Cardiac fibroblast (primary cell): ENCODE measurements at places on chromosomes 3 and 15.

DNA sequence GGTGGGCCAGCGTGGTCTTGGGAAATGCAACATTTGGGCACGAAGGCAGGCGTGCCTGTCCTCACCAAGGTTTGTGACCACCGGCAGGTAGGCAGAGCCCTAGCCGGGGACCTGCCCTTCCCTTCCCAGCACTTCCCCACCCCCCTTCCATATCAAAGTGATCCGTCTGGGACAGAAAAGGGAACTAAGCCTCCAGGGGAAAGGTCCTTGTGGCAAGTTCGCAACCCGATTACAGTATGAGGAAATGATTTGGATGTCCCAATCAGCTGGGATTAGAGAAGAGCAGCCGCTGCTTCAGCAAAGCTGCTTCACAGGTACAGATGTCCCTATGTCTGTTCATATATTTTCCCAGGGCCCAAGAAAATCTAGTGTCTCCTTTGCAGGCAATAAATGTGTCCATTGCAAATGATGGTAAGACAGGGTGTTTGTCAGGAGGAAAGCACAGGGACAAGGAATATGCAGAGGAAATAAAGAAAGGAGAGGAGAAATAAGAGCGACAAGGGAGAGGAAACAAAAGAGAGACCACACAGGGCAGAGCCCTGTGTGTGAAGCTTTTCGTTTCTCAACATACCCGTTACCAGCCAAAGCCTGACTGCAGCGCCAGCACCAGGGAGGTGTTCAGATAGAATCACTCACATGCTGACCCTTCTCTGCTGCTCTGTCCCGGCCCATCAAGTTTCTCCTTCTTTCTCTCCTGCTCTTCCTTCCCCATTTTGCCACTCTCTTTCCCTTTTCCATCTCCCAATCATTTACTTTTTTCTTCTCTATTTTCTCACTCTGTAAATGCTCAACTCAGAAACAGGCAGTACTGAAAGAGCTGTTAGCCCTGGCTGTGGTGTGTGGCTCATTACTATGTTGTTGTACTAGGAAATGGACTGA lies 17.4 kb upstream of the SECISBP2L start:
- DNase-seq = no peak

- DNase-seq = peak; percentile 61
Observed at GRCh38 chr3:172034786-172035685, 4.3 kb upstream of the FNDC3B start.

- peak; percentile 100 for DNase-seq
Observed at GRCh38 chr15:60758961-60759729, 280.2 kb upstream of the ICE2 start.

DNA sequence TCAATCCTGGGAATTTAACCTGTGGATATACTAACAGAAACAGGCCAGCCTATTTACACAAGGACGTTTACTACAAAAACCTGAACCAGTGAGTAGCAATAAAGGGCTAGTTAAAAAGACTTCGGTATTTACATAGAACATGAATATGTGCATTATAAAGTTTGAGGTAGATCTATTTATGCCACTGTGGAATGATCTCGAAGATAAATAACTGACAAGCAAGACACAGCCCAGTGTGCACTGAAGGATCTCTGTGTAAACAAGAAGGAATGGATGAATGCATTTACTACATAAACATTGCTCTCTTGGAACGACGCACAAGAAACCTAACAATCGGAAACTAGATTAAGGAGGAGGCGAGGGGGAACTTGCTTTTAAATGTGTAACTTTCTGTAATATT lies 132.0 kb upstream of the NSMCE3 start:
- DNase-seq = no peak

GRCh38 chr3:63043631-63044030 lies 168.4 kb upstream of the CADPS start:
- no peak for DNase-seq

GRCh38 chr3:11568503-11569155 lies 75.1 kb downstream of the VGLL4 start:
- peak; percentile 97 for DNase-seq

GRCh38 chr3:170354760-170355159 lies 2.8 kb upstream of the SKIL start:
- no peak for DNase-seq

DNA sequence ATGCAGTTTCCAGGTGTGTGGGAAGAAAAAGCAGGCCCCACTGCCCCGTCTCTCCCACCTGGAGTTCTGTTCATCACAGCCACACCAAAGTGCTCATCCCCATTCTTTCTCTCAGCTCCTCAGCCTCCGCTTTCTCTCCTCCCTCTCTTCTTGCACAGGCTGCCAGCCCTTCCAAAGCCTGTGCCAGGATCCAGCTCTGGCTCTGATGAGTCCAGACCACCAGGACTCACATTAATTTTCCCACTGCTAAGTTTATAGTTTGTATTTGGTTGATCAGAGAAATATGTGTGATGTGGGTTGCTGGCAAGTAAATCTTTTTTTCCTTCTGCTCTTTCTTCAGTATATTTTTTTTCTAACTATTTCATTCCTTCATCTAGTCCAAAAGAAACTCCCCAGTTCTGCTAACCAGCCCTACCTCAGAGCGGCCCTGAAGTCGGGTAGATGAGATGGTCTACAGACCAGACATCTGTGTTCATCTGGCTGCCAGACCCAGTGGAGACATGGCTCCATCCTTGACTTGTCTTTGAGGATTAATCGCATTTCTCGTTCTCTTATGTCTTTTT lies 49.8 kb downstream of the BOC start:
- no peak for DNase-seq

DNA sequence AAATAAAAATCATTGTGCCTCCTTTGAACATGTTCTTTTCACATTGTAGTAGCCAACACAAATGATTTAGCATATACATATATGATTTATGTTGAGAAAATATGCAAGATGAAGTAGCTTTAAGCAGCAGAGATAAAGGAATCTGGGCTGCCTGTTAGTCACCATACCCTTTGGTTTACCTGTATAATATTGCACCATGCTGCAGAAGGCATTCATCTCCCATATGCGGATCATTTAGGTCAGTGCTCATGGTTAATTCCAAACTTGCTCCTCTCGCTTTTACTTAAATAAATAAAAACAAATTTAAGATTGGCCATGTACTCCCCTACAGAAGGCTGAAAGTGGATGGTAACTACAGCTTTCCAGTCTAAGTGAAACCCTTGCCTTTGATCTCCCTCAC lies 86.7 kb upstream of the TBL1XR1 start:
- DNase-seq = no peak

DNA sequence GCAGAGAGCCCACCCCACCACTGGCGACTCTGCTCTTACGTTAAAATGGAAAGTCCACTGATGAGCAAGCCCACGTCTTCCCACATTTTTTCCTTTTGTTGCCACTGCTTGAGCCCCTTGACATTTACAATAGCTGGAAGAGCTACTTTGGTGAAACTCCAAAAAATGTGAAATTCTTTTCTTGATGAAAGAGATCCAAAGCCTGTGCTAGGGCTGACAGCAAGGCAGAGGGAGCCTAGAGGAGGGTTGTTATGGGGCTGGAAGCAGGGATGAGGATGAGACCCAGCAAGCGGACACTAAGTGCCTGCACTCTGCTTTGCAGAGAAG lies 97.1 kb downstream of the CEMIP start:
- DNase-seq = no peak

GRCh38 chr3:140917772-140918171 lies 23.9 kb upstream of the SLC25A36 start:
- DNase-seq = no peak

- DNase-seq = no peak
Observed at GRCh38 chr3:172522871-172523818, at the start of gene TNFSF10. TNFSF10 (minus strand) TSS chr3:172523430; CDS start chr3:172523384, 46 bp downstream.

GRCh38 chr3:78873641-78874040 lies 894.2 kb downstream of the ROBO1 start:
- no peak for DNase-seq

GRCh38 chr15:101213147-101213546 lies 38.7 kb downstream of the CHSY1 start:
- no peak for DNase-seq

GRCh38 chr3:5554245-5554747 lies 366.8 kb downstream of the EDEM1 start:
- no peak for DNase-seq

DNA sequence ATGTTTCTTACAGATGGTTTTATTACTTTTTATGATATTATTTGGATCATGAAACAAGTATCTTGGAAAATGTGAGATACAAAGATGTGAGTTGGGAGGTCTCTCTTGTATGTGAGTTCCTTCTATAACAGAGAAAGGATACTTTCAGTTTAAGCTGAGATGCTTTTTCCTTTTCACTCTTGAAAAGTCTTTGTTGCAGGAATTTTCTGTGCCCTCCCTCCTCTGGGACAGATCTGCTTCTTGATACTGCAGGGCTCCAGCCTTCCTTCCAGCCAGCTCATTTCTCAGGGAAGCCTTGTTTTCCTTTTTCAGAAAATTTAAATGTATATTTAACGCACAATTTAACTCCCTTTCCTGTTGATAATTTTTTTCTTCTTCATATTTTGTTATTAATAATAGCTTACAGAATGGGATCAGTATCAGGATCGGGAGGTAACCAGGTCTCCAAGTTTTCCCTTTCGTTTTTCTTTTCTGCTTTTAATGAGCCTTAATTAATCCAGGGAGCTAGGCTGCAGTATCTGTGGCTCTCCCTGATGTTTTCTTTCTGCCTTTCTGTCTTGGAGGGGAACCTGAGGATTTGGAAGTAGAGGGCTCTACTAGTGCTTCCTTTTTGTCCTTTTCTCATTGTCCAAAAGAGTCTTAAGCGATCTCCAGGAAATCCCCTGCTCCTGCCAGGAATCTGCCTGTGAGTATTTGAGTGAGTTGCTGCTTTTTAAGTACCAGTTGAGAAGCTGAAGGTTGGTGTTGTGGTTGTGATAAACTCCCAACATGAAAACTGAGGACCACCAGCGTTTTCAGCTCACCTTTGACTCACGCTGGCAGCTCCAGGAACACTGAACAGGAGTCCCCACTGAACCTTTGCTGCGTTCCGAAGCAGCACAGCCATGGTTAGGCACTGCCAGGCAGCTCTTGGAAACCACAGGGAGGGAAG lies 105.7 kb downstream of the IGF1R start:
- DNase-seq = peak; percentile 48

DNA sequence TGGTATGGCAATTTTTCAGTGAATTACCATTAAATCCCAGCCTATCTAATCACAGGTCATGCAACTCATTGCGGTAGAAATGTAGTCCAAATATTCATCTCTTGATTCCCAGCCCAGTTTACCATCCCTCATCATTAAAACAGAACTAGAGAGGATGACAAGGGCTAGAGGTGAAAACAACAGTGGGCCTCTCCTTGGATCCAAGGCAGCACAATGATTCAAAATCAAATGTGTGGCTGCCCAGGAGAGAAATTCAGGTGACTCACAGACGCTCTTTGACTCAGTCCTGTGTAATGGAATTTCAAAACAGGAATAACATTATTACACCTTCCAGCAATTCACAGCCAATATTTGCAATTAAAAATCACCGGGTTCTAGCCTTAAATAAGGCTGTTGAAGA lies 246.5 kb downstream of the TBL1XR1 start:
- peak; percentile 17 for DNase-seq

- DNase-seq = peak; percentile 90
Observed at GRCh38 chr15:35738370-35738769, 192.4 kb upstream of the DPH6 start.

DNA sequence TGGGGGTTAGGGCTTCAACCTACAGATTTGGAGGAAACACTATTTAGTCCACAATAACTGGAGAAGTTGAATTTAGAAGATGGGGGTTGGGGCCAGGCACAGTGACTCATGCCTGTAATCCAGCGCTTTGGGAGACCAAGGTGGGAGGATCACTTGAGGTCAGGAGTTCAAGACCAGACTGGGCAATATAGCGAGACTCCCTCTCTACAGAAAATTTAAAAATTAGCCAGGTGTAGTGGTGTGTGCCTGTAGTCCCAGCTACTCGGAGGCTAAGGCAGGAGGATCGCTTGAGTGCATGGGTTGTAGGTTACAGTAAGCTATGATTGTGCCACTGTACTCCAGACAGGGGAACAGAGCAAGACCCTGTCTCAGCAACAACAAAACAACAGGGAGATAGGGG lies 5.0 kb upstream of the DYNLT2B start:
- DNase-seq = no peak

- peak; percentile 63 for DNase-seq
Observed at GRCh38 chr15:42273900-42274701, 868 bp upstream of the TMEM87A start.

GRCh38 chr15:77865701-77866100 lies 211.8 kb downstream of the TBC1D2B start:
- DNase-seq = no peak

DNA sequence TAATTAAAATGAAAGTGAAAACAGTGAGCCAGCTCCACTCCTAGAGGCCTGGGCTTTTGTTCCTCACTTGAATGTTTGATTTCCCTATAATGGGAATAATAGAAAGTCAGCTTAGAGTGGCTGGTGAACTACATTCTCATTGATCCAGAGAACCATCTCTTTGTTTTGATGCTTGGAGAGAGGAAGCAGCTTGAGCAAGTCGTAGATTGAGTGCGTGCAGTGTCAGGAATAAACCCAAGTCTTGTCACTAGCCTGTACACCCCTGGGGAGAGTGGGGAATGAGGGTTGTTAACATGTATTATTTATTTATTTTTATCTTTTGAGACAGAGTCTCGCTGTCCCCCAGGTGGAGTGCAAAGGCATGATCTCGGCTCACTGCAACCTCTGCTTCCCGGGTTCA lies 885 bp upstream of the LSG1 start:
- DNase-seq = peak; percentile 35

DNA sequence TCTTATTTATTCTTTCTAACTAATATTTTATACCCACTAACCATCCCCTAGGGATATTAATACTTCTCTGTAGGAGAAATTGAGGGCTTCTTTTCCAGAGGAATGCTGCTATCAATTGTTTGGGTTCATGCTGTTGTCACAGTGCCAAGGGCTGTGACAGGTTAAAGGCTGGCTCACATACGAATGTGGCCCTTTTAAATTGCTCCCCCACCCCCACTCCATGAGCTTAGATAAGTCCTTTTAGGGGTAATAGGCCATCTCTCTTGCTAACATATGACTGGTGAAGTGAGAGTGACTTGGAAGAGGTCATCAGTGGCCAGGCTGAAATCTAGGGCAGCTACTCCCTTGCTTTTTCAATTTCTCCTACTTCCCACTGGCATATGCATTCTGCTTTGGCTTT lies 121.9 kb upstream of the DPH6 start:
- no peak for DNase-seq

DNA sequence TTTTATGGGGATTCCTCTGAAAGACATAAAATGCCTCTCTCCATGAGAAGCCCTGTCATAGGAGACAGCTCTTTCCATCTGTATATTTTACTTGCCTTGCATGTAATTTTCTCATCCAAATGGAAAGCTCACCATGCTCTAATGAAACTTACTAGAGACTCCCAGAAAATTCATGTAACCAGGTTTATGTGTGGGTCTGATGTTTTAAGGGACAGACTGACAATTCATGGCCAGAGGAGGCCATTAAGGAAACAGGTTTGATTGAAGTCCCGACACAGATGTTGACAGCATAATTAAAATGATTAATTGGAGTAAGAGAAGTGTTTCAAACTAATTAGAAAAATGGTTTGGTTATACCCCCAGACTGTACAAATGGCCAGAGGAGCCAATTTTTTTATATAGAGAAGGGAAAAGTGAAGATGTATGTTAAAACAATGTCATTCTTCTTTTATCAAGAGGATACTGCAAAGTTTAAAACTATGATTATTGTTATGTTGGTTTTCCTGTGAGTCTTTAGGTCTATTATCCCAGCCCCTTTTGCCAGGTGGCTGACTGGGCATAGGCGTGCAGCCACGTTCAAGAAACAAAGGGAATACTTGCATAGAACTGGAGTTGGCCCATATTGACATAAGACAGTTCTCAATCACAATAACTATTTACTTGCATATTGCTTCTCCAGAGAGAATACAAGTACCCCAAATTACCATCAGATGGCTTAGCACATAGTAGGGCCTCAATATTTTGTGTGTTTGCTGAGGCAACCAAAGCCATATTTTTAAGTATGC lies 64.8 kb downstream of the RBMS3 start:
- no peak for DNase-seq

GRCh38 chr15:84400017-84400740 lies 164.6 kb downstream of the GOLGA6L4 start:
- DNase-seq = no peak
